Astrocyte of the spinal cord (primary cell): ENCODE measurements at places on chromosomes 12 and 14.

GRCh38 chr14:24053548-24054323, 1.9 kb downstream of the CARMIL3 start:
- DNase-seq: no peak

DNA sequence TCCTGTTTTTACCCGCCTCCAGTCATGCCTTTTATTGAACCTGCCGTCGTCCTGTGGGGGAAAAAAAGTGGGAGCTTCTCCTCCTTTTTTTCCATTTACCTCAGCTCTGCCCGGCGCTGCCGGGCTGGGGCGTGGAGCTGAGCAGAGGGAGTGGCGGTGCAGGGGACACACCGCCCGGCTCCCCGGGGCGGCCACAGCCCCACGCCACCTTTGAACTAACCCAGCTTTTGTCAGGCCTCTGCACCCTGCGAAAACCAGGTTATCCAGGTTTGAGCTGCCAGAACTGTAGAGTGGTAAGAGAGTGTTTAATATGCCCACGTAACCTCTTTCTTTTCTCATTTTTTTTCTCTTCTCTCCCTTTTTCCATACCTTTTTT, 161.0 kb upstream of the FKBP4 start:
- DNase-seq: no peak

DNA sequence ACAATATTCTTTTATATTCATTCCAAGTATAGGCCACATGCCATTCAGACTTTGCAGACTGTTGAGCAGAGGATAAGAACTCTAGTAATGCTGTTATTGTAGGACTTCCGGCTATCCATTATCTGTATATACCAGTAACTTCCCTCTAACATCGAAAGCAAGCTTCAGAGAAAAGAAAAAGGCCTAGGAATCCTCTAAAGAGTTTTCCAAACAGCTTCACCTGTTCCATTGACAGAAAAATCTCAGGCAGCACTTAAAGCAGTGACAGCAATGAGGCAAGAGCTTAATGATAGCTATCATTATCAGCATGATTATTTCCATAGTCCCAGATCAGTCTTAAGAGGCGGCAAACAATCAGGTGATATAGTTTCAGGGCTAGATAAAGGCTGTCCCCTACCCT, 1.8 kb downstream of the CPNE8 start:
- DNase-seq: no peak

DNA sequence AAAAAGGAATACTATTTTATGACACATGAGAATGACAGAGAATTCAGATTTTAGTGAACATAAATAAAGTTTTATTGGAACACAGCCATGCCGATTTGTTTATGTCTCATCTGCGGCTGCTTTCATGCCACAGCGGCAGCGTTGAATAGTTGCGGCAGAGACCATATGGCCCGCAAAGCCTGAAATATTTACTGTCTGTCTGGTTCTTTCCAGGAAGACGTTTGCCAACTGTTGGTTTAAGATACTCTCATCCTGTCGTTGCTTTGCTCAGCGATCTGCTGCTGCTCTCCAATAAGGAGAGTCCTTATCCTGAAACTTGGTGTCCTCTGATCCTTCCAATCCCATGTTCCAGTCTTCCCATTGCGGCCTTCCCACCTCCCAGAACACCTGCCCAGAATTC, 89.9 kb downstream of the SLC24A4 start:
- DNase-seq: no peak

GRCh38 chr12:45850302-45850701, 120.8 kb downstream of the ARID2 start:
- no peak for DNase-seq

DNA sequence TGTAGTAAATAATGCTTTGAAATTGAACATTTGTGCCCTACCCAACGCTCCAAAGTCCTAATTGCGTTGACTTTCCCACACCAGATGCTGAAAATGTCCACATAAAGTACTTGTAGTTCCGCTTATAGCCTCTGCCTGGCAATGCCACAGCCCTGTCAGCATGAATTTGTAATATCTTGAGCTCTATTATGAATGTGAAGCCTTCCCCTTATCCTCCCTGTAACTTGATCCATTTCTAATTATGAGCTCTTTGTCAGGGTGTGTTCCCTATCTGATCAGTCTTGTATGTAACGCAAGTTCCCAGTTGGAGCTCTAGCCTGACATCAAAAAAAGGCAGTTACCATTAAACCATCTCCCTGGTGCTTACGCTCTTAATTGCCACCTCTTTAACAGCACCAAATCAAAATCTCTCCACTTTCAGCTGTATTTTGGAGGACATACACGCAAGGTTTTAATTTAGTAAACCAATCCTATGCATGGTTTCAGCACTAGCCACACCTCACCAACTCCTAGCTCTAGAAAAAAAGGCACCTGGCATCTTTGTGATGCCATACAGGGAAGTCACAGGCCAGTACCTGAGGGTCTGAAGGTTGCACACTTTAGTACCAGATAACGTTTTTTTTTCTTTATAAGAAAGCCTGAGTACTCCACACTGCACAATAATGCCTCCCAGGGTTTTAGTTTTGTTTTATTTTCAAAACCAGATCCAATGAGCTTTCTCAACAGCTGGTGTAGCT, 69.3 kb downstream of the EEA1 start:
- DNase-seq: no peak

DNA sequence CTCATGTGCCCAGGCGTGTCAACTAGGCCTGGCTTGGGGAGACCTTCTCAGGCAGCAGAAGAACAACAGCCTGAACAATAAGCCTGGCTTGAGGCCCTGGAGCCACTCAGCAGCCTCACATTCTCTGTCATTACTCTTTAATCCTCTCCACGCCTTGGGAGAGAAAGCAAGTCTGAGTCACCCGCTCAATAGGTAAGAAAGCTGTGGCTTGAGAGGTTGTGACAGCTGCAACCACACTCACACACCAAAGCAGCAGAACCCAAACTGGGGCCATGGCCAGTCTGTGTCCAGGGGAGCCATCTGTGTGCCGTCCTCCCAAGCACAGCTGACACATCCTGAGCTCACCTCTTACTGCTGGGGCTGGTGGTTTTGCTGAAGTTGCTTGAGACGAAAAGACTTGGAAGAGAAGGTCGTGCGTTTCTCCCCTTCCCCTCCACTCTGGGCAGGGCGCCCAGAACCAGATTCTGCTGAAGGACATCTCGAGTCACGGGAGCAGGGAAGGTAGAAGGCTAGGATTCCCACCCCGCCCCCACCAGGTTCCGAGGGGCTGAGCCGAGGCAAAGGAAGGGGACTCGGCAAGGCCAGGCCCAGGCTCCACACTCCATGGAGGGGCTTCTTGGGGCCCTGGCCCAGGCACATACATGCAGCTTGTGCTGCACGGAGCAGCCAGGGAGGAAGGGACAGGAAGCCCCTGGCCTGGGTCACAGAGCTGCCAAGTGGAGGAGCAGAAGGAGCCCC, 5.5 kb downstream of the TMEM63C start:
- peak; percentile 43 for DNase-seq

DNA sequence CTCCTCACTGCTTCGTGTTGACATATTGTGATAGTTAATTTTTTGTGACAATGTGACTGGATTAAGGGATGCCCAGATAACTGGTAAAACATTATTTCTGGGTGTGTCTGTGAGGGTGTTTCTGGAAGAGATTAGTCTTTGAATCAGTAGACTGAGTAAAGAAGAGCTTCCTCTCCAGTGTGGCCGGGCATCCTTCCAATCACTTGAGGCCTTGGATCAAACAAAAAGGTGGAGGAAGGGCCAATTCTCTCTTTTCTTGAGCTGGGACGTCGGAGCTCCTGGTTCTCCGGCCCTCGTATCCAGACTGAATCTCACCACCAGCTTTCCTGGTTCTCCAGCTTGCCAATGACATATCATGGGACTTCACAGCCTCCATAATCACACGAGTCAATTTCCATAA, 240.4 kb downstream of the CHST11 start:
- no peak for DNase-seq

GRCh38 chr14:104472536-104473243, 106.9 kb upstream of the C14orf180 start:
- DNase-seq: no peak

GRCh38 chr12:2224961-2225360, 172.2 kb downstream of the CACNA1C start:
- no peak for DNase-seq

GRCh38 chr12:84802161-84802560, 110.4 kb downstream of the SLC6A15 start:
- DNase-seq: no peak

DNA sequence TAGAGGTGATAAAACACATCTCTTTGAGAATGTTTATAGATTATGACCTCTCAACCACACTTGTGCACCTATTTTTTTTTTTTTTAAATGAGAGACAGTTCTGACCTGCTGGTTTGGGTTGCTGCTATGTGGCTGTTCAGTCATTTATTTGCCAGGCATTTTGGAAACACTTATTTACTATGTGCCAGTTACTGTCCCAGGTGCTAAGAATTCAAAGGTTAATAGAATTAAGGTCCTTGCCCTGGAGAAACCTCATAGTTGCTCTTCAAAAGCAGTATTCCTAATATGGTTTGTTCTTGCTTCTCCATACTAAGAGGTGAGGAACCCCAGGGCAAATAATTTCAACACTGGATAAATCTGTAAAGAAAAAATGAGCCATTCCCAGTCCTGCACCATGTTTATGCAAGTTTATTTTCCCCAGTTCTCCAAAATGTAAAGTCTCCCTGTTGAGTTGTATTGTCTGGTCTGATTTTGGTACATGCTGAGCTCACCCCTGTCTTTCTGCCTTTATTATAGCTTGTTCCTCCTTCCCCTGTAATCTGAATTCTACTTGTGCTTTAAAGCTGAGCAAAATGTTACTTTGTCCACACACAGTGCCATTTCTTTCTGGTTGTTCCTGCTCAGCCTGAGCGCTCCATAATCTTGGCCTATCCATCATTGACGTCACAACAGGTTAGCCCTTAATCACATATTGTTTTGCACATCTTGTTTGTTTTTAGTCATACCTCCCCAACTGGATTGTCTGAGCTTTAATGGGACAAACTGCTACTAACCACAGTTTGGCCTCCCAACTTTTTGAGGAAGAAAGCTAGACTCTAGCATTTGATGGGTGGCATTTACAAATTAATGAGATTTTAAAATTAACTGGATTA, 56.7 kb downstream of the SRGAP1 start:
- DNase-seq: no peak

DNA sequence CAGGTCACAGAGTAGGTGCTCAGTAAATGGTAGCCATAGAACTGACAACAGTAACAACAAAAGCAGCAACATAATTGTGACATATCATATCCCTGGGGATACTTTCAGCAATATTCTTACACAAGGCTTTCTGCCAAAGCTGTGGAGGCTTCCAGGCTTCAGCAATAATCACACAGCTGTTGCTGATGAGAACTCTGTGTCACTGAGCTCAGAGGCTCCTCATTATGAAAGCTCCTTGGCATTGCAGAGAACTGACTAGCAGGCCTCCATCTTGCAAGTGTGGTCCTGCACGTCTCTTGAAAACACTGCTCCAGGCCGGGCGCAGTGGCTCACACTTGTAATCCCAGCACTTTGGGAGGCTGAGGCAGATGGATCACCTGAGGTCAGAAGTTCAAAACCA, 97.3 kb upstream of the BTG1 start:
- DNase-seq: peak; percentile 83

DNA sequence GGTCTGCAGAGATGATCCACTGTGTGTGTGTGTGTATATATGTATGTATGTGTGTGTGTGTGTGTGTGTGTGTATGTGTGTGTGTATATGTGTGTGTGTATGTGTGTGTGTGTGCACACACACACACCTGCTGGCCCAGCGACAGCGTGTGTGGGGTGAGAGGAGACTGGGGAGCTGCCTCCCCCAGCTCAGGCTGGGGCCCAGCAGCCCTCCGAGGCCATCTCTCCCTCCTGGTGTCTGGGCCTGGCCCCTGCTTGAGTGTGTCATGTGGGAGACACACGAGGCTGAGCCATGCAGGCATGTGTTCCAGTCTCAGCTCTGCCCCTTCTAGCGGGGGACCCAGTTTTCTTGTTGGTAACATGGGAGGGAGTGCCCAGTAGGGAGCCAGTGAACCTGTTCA, 10.0 kb upstream of the TNFAIP2 start:
- DNase-seq: no peak

- peak; percentile 45 for DNase-seq
Observed at GRCh38 chr12:6697584-6698351, 2.8 kb downstream of the PIANP start.

- DNase-seq: peak; percentile 20
Observed at GRCh38 chr12:18798535-18799361, 60.8 kb downstream of the CAPZA3 start.

DNA sequence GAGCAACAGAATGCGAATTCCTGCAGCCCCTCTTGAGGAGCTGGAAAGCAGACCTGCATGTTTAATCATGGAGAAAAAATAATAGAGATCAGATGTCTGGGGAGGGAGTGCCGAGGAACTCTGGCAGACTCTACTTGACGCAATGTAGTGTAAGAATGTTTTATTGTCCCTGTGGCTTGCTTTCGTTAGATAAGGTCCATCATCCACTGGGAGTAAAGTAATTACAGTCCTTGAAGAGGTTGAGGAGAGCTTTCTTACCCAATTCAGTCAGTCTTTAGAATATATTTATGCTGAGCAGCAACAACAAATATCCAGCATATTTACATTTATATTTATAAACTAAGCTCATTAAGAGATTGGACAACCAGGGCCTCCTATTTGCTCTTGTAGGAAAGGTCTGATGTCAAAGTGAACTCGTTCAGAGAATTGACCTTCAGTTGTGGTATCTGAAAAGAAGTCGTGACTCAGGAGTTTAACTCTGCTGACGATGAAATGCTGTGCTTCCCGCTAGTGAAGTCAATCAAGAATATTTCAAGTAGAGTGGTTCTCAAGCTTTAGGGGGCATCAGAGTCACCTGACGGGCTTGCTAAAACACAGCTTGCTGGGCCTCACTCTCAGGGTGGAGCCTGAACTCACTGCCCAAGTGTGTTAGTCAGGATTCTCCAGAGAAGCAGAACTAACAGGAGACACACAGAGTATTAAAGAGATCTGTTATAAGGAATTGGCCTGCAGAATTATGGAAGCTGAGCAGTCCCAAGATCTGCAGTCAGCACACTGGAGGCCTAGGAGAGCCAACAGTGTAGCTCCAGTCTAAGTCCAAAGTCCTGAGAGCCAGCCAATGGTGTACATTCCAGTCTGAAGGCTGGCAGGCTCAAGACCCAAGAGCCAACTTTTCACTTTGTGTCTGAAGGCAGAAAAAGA, 139.3 kb upstream of the LMNTD1 start:
- peak; percentile 78 for DNase-seq

- no peak for DNase-seq
Observed at GRCh38 chr14:33814010-33814409, 136.9 kb downstream of the EGLN3 start.

DNA sequence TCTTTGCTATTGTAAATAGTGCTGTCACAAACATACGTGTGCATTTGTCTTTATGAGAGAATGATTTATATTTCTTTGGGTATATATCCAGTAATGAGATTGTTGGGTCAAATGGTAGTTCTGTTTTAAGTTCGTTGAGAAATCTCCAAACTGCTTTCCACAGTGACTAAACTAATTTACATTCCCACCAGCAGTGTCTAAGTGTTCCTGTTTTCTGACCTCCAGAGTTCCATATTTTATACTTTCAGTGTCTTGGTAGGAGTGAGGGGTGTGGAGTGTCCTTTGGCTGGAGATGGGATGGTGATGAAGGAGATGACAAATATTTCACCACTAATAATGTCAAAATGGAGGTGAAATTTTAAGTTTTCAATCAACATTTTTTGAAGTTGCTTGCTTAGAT, 86.4 kb downstream of the DACT1 start:
- DNase-seq: no peak

GRCh38 chr14:104805326-104805678, 4.4 kb downstream of the ZBTB42 start:
- peak; percentile 89 for DNase-seq

- peak; percentile 15 for DNase-seq
Observed at GRCh38 chr12:71164568-71165197, 6.9 kb upstream of the TSPAN8 start.

- DNase-seq: no peak
Observed at GRCh38 chr12:90619943-90620342, 335.0 kb downstream of the CCER1 start.
